Cardiac fibroblast (primary cell): ENCODE measurements at places on chromosomes 16 and 17.

- DNase-seq = no peak
Measured at GRCh38 chr16:27678955-27679354, 129.0 kb downstream of the KATNIP start.

DNA sequence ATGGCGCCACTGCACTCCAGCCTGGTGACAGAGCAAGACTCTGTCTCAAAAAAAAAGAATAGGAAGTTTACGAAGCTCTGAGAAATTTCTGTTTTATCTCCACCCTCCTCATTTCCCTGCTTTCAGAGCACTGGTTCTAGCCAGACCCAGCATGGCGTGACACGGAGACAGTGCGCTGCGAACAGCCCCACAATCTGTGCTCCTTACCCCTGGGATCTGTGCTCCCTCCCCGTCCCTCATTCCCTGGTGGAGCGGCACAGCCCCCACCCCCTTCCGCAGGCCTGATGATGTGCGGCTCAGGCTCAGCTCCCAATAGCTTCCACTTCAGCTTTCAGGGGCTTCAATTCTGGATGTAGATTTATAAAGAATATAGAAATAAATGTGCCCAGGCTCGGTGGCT is 56.1 kb upstream of the ENDOV start:
- DNase-seq = no peak

- no peak for DNase-seq
Measured at GRCh38 chr17:69232650-69233049, 4.0 kb upstream of the ABCA10 start.

DNA sequence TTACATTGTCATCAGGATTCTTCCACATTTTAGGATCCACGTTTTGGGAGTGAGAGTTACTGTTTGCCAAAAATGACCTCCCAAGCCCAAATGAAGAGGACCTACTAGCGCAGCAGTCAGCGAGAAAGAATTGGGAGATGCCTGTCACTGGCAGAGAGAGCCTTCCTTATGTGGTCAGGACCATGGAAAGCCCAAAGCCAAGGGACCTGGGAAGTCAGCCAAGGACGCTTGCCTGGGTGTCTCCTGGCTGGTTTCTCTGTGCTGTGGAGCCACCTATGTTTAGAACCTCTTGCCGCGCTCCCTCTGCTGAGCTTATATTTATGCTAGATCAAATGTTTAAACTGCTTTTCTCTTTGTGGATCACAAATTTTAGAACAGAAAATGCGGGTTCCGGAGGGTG is 24.9 kb upstream of the RHBDL3 start:
- DNase-seq = peak; percentile 28

DNA sequence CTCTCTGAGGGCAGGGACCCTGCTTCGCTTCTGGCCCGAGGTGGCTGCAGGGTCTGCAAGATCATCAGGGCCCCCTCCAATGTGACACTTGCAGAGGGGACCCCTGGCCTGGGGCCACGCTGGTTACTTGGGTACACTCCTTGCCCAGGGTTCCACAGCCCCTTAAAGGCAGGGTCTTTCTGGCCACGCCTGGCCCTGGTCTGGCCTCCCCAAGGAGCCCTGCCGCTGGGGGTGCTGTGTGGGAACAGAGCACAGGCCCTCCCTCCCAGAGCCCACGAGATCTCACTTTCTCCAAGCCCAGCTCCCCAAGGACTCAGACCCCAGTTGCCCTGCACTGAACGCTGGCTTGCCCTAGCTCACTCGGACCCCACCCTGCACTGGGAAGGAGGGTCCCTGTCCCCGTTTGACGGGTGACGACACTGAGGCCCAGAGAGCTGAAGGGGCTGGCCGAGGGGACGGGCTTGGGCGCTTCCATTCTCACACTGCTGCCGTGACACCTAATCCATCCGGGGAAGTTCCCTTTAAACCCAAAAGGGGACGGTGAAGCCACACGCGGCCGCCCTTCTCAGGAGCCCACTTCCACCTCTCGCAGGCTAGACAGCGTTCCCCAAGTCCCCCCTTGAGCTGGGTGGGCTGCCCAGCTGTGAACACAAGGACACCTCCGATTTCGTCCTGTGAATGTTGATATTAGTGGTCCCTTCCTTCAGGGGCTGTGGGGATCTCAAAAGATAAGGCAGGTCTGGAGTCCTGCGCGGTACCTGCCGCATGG is 26.9 kb upstream of the OSGIN1 start:
- no peak for DNase-seq

GRCh38 chr17:67420994-67421393 is 43.9 kb downstream of the PITPNC1 start:
- DNase-seq = no peak

DNA sequence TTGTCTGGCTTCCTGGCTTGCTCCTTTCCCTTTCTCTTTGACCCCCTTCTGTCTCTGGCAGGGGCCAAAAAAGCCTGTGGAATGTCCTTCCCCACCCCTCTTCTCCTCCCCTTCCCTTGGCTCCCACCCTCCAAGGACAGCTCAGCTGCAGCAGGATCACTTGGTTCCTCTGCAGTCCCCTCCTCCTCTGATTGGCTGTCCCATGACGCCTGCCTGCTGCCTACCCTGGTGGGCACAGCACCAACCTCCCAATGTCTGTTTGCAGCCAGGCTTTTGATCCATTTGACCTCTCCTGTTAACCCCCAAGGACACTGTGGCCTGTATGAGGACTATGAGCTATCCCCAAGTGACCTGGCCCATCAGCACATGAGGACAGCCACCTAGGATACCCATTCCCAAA is 14.8 kb upstream of the MTMR4 start:
- no peak for DNase-seq

- peak; percentile 87 for DNase-seq
Measured at GRCh38 chr16:66275775-66276428, 90.6 kb upstream of the CDH5 start.

GRCh38 chr17:74391771-74392170 is 24.5 kb downstream of the GPR142 start:
- DNase-seq = no peak

DNA sequence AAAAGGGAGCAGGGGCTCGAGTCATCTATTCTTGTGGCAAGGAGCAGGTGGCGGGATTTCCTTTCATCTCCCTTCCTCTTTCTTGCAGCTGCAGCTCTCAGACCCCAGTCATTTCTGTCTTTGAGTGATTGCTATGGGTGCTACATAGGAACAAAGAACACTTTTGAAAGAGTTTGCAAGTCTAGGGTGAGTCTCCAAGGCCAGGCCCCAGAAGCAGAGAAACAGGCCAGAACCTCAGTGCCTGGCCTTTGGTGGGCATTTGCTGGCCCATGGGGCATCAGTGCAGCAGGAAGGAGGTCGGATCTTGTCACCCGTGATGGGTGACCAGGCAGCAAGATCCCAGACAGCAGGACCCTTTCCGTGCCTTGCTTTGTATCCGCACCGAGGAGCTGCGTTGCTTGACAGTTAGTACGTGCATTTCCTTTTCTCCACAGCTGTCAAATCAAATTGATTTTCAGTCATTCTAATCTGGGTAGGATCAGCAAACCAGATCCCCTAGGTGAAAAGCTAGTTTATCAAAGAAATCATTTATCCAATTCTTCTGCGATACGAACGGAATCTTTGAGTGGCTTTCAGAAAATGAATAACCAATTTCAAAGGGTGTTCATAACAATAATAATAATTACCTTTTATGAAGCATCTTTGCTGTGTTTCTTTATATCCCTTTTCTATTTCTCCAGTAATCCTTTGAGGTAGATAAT is 244.6 kb upstream of the MAF start:
- DNase-seq = no peak

DNA sequence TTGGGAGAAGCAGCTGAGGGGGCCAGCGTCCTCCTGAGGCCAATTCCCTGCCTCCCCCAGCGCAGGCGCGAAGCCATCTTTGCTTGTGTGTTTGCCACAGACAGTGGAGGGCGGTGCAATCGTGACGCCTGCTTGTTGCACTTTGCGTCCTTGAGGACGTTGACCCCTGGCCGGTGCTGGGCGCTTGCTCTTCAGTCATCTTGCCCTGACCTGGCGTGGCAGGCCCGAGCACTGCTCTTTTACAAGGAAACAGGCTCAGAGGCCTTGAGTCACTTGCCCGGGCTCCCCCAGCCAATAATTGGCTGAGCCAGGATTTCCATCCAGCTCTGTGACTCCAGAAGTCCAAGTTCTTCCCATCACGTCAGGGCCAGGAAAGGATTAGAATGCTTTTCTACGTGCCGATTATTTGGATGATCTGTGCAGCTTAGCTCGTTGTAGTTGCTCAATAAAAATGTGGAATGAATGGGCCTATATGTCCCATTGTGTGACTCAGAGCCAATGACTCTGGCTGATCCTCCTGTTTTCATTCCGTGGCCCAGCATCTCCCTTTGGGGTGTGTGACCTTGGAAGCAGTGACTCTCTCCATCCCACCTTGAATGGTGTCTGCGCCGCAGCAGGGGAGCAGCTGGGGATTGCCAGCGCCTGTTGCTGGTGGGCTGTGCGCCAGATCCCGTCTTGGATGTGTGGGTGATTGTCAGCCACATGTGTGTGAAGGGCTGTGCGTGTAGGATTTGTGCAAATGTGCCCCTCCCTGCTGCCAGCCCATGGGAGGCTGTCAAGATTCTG is 214.1 kb downstream of the SEC14L1 start:
- peak; percentile 99 for DNase-seq

GRCh38 chr17:63996430-63997182 is 1.5 kb upstream of the PRR29 start:
- DNase-seq = no peak

DNA sequence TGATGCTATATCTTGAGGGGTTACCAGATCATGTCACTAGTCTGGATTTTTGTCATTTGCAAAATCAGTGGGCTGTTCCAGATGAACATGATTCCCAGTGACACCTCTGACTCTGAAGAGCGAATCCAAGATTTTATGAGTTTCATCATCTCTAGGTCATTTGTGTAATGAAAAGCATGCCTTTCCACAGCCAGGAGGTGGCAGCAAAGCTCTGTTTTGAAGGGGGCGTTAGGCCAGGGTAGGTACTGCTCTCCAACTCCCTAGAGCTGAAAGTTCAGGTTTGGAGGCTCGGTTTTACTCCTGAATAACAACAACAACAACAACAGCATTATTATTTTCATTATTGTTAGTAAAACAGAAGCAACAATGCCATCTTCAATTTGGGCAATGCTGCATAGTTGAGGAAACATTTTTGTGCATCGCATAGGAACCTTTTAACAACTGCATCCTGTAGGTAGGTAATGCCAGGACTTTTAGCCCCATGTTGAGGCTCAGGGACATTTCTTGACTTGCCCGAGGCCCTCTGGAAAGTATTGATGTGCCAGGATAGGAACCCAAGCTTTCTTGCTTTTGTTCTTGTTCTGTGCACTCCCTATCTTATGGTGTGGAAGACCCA is 77.0 kb downstream of the MYH13 start:
- DNase-seq = peak; percentile 67

- DNase-seq = no peak
Measured at GRCh38 chr17:57554826-57555635, 190.1 kb downstream of the CCDC182 start.

DNA sequence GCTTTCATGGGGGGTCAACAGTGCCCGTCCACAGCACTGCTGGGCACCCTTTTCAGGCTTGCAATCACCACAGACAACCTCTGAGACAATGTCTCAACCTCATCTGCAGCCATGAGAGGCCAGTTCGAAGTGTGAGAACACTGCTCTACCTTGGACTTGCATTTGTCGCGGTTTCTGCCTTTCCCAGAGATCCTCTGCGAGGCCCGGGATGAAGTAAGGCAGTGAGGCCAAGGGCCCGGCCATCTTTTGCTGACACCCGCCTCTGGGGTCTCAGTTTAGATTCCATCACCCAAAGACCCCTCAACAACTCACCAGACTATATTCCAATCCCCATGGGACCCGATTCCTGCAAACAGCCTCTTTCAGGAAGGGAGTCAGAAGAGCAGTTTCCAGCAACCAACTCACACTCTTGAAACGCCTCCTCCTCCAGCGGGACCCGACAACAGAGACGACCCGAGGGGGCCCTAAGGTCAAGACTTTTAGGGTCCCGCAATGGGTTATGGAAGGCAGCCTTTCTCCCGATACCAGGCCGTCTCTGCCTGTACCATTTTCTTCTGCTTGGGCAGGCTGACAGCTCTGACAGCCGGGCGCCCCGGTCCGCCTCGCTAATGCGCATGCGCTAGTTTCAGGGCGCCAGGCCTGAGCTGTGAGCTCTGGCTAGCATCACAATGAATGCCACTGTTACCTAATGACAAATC is 576.0 kb downstream of the KCNJ18 start:
- no peak for DNase-seq

GRCh38 chr16:67551091-67551490 is 11.2 kb upstream of the CTCF start:
- DNase-seq = no peak

DNA sequence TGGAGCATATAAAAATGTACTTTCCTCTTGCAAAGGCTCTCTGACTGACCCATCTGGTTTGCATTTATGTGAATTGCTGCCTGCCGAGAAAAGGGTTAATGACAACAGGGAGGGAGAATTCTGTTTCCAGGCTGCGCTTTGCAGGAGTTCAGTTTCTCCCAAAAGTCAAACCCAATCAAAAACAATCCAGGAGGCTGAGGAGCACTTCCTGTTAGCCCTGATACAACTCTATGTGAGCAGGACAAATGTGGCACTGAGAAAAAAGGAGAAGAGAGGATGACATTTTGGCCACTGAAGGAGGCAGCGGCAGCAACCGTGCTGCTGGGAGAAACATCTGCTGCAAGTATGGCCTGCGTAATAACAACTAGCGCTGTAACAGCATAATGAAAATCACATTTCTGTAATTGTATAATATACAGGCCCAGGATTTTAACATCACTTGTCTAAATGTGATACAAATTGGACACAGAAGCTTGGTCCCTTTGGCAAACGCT is 26.8 kb upstream of the ELAC2 start:
- no peak for DNase-seq

GRCh38 chr17:57739402-57740234 is 5.5 kb downstream of the CCDC182 start:
- peak; percentile 11 for DNase-seq

- DNase-seq = no peak
Measured at GRCh38 chr17:3974138-3974687, 10.0 kb upstream of the ATP2A3 start.

- DNase-seq = no peak
Measured at GRCh38 chr16:19463468-19464315, 46.0 kb downstream of the TMC5 start.

DNA sequence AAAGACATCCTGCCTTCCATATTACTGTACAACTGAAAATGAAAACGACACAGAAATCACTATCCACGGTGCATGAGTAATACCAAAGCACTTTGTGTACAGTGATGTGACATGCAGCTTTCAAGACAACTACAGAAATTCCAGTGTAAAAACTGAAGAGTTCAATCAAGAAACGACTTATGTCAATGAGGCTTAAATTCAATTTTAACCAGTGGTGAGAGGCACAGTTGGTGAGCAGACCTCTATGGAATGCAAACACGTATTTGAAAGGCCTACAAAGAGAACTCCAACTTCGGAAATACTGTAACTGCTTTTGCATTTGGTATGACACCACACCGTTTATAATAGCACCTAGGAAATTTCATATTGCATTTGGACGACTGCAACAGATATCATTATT is 87.6 kb downstream of the USP31 start:
- DNase-seq = no peak

DNA sequence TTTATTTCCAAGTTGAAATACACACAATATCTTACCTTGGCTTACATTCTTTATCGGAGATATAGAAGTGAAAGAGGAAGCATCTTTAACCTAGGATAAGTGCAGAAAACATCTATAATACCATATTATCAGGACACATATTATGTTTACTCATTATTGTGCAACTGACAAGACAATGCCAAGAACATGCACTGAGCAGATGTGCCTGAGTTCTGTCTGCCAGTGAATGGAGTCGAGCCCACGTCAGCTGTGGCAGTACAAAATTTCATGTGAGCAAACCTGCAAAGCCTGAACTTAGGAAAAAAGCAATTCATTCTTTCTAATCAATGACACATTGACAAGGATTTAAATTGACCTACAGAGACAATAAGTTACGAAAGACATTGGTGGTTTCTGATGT is 154.4 kb downstream of the AXIN2 start:
- DNase-seq = peak; percentile 49
